ENCODE measurements at places on chromosomes 13 and 19.

GRCh38 chr13:33931397-33932311, 113.7 kb downstream of the RFC3 start:
- no peak for DNase-seq

DNA sequence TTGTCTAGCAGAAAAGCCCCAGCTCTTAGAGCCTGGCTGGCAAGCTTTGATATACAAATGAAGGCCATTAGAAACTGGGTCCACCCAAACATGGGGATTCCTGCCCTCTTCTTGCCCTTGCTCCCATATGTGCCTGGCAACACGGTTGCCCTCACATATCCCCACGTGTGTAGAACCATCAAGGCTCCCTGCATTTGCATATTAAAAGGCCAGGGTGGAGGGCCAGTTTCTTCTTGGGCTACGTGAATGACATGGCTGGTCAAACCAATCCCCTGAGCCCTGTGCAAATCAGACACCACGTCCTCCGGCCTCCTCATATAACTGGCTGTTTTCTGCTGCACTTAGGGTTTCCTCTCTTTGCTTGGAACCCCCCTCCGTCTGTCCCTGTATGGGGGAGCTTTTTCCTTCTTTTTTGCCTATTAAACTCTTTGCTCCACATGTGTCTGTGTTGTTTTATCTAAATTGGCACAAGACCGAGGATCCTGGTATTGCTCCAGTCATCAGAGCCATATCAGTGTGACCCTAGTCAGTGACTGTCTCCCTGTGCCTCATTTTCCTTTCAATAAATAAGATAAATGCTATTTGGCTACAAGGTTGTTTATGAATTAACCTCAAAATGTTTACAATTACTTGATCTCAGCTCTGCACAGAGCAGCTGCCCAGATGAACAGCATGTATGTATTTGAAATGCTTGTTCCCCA, 30.3 kb upstream of the CEACAM1 start:
- DNase-seq, result no peak

DNA sequence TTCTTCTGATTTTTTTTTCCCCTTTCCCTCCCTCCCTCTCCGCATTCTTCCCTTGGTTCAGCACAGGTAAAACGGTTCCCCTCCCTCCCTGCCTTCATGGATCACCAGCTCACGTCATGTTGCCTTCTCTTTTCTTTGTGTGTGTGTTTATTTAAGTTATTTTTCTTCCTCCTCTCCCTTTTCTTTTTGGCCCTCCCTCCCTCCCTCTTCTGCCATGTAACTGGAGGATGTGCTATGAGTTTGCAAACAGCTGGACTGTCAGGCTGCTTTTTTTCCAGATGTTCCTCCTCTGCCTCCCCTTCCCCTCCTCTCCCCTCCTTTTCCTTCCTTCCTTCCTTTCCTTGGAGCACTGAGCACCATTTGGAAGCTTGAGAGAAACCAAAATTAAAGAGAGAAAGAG, 2.0 kb downstream of the LENG9 start:
- no peak for DNase-seq

GRCh38 chr13:109209526-109209925, 576.9 kb downstream of the IRS2 start:
- DNase-seq, result no peak

GRCh38 chr13:110018009-110018408, 231.6 kb upstream of the IRS2 start:
- no peak for DNase-seq

DNA sequence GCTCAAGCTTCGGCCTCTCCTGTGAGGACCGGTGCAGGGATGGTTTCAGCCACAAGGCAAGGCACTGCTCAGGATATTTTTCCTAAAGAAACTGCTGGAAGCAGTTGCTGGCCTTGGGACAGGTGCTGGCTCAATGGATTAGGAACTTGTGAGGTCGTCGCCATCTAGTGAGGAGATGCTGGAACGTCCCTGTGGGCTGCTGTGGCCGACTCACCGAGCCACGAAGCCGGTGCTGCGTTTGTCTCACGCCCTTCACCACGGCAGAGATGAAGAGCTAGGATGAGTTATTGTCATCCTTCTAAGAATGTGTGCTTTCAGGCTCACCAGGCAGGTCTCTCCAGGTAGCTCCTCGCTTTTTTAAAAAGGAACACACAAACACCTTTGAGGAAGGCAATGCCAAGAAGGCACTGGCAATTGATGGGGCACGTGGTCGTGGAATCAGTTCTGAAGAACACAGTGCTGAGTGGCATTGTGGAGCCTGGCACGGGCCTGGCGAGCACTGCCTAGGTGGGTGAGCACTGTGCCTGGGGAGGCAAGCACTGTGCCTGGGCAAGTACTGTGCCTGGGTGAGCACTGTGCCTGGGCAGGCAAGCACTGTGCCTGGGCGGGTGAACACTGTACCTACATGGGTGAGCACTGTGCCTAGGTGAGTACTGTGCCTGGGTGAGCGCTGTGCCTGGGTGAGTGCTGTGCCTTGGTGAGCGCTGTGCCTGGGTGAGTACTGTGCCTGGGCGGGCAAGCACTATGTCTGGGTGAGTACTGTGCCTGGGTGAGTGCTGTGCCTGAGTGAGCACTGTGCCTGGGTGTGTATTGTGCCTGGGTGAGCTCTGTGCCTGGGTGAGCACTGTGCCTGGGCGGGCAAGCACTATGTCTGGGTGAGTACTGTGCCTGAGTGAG, 140.4 kb downstream of the TEX29 start:
- DNase-seq, result no peak

DNA sequence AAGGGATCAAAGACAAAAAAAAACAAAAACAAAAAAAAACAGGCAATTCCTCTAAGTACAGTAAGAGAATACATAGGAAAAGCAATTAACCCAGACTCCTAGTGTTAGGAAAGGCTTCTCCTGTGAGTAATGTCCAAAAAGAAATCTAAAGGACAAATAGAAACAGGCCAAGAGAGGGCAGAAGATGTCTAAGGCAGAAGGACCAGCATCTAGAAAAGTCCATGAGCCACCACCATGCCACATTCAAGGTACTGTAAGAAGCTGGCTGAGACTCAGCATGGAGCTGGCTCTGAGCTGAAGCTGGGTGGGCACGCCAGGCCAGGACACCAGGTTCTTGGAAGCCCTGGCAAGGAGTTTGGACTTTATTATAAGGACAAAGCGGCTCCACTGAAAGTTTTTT, 118.1 kb upstream of the FRY start:
- no peak for DNase-seq

Data from activated T-cell treated with anti-CD3 and anti-CD28 coated beads, Interleukin-2, amount 50 U/mL, for 1 hour (primary cell).